Activated naive CD4-positive, alpha-beta T cell treated with anti-CD3 and anti-CD28 coated beads, Interleukin-2, amount 50 U/mL, for 72 hours (primary cell): ENCODE measurements at places on chromosomes 3 and 15. TPM values are rescaled to one million over a fixed set of nuclear protein-coding genes. Genes with fewer than 3 reads are reported as not detected.

DNA sequence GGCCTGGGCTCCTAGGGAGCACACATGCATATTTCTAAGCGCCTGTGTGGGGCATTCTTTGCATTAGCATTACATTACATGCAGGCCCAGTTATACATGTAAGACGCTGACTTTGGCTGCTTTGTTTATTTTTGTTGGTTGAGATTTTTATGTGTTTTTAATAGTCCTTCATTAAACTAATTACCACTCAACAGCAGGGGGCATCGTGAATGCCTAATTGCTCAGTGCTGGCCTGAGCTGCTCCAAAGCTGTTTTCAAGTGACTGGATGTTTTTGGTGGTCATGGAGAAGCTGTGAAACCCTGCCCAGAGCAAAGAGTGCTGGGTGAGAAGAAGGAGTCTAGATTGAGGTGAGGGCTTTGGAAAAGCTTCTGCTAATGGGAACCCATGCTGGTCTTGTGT is 41.5 kb downstream of the GPD1L start:
- no peak for DNase-seq

The CACNA1D gene
- 0.10 TPM for total RNA-seq

- no peak for DNase-seq
These were observed 155.7 kb downstream of the SV2B start for GRCh38 chr15:91255670-91256192.

DNA sequence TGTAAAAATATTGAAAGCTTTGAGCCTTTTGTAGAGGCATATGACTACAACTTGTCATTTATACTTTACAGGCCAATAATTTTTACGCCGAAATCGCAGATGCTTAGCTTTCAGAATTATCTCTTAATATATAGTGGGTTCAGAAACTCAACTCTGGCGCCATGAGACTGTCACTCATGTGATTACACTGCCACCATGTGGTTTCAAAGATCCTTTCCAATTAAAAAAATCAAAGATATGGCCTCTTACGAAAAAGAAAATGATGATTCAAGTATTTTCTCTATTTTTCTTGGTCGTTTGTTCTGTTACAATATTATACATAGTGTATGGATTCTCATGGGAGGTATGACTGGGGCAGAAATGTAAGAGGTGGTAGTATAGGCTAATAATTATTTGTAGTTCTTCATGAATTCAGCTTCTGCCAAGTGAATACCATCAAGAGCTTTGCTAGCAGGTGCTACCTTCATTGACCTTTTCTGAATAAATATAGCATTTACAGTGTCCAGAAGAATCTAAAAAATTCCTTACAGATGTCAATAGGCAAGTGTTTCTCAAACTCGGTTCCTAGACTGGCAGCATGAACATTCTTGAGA is 751.7 kb upstream of the GOLIM4 start:
- no peak for DNase-seq

The RPN1 gene
- total RNA-seq = 128 TPM

The TMC3 gene
- total RNA-seq = not detected

The ERC2 gene
- total RNA-seq = not detected

DNA sequence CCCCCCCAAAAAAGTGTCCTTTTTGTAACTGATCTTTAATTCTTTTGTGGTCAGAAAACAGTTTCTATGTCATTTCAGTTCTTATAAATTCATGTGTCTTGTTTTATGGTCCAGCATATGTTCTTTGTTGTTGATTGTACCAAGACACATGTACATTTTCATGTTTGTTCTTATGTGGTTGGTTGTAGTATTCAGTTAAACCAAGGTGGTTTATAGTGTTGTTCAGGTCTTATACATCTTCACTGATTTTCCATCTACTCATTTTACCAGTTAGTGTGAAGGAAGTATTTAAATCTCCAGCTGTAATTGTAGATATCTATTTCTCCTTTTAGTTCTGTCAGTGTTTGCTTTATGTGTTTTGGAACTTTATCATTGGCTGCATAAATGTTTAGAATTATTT is 24.0 kb downstream of the MEF2A start:
- DNase-seq = no peak

- no peak for DNase-seq
These were observed 36.9 kb downstream of the HACD2 start for GRCh38 chr3:123547881-123548519.

The CCDC54 gene
- total RNA-seq = not detected

GRCh38 chr3:26920646-26921478 is 298.3 kb downstream of the LRRC3B start:
- DNase-seq = no peak

DNA sequence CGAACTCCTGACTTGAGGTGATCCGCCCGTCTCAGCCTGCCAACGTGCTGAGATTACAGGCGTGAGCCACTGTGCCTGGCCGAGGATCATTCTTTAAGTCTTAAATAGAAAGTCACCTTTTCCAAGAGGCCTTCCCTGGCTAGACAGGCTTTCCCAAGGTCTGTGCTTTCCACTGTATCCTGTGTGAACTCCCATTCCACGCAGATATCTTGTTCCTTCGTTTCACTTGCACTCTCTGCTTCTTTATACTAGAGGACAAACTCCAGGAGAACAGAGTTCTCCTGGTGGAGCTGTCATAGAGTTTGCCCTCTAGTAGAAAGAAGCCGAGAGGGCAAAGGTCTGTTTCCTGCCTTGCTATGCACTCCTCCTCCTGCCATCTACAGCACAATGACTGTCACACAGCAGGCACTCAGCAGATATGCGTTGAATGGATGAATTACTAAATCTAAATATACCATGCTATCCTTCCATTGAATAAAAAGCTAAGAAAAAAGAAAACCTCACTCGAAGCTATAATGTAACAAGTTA is 211.2 kb downstream of the FOXP1 start:
- no peak for DNase-seq

The HRG gene
- total RNA-seq = not detected

GRCh38 chr3:15630646-15631350 is 29.3 kb downstream of the BTD start:
- DNase-seq = no peak

GRCh38 chr3:156388497-156389448 is 166.1 kb downstream of the SSR3 start:
- no peak for DNase-seq
